Activated naive CD4-positive, alpha-beta T cell treated with anti-CD3 and anti-CD28 coated beads, Interleukin-2, amount 50 U/mL, for 72 hours (primary cell): ENCODE measurements at places on chromosomes 13 and 19. TPM values are rescaled to one million over a fixed set of nuclear protein-coding genes. Genes with fewer than 3 reads are reported as not detected.

Gene CACNA1A
- total RNA-seq = 0.43 TPM

Gene FAM216B
- total RNA-seq = not detected

Gene TSHZ3
- 2.9 TPM for total RNA-seq

Gene ZNF540
- 1.0 TPM for total RNA-seq

Gene ACER1
- total RNA-seq = not detected

Gene LIM2
- not detected for total RNA-seq

Gene WTIP
- 0.33 TPM for total RNA-seq

Gene CLIP3
- total RNA-seq = 0.66 TPM

Gene SPATA13
- 65.0 TPM for total RNA-seq

Gene DZIP1
- total RNA-seq = not detected

Gene KIR2DL1
- not detected for total RNA-seq

Gene LILRB5
- total RNA-seq = not detected

Gene NTF4
- total RNA-seq = not detected

Gene TEX29
- total RNA-seq = 1.5 TPM

Gene ZNF382
- total RNA-seq = 13.0 TPM

Gene ETHE1
- total RNA-seq = 89.2 TPM

Gene NLRP4
- total RNA-seq = not detected

Gene SYMPK
- 118 TPM for total RNA-seq

Gene GPR180
- 7.3 TPM for total RNA-seq

Gene ONECUT3
- total RNA-seq = not detected

Gene TFPT
- 30.4 TPM for total RNA-seq

Gene CRLF1
- not detected for total RNA-seq

Gene PEAK3
- not detected for total RNA-seq

Gene IGFL2
- total RNA-seq = 1.0 TPM

Gene FLT3LG
- total RNA-seq = 49.1 TPM

Gene RNF113B
- total RNA-seq = not detected

Gene ATP4A
- total RNA-seq = not detected

Gene LILRB4
- total RNA-seq = not detected

Gene REEP6
- 2.9 TPM for total RNA-seq

Gene LGALS4
- 0.66 TPM for total RNA-seq

Gene APC2
- 0.09 TPM for total RNA-seq

Gene GPR4
- not detected for total RNA-seq

Gene WDR88
- total RNA-seq = not detected

Gene DCT
- total RNA-seq = 0.14 TPM

Gene CYSLTR2
- 3.2 TPM for total RNA-seq
